ENCODE measurements at places on chromosomes 4 and X.
A peak's percentile ranks its signal among the peaks of the same experiment; 100 is the strongest.

DNA sequence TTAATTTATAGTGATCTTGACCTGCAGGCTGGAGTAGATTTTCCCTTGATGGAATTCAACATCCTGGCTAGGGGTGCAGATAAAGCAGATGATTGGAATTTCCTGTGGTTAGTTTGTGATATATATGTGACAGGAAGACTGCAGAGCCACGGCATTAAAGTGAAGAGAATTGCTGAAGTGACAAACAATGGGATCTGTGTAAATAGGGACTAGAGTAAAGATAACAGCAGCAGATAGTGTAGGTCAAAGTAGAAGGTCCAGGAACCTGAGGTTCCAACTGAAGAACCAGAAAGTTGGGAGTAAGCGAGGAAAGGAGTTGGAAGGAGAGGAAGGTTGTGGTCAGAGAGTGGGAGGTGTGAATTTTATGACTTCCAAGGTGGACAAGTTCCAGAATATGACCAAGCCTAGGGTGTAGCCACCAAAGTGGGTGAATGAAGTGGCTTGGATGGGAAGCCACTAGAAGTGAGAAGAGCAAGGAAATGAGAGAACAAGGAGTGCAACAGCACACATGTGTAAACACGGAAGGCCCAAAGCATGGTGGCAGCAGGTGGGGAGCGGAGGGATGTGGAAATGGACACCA, 325.0 kb downstream of the RAB28 start:
- no peak for DNase-seq

DNA sequence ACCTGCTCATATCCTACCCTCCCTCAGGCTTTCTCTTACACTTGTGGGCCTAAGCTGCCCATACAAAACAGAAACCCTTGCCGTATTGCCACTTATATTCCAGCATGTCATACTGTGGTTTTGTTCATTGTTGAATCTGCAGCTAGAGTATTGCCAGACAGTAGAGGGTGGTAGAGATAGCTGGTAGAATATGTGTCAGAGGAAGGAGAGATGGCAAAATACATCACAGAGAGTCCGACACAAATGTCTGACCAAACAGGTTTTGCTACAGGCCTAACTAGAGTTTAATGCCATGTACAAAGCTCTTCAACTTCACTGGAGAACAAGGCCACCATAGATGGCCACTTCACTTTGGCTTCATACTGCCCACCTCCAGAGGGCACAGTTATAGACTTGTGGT, 160.1 kb downstream of the EFHC2 start:
- DNase-seq = no peak

- DNase-seq = no peak
These were observed 130.0 kb downstream of the CPZ start for GRCh38 chr4:8722556-8722955.

DNA sequence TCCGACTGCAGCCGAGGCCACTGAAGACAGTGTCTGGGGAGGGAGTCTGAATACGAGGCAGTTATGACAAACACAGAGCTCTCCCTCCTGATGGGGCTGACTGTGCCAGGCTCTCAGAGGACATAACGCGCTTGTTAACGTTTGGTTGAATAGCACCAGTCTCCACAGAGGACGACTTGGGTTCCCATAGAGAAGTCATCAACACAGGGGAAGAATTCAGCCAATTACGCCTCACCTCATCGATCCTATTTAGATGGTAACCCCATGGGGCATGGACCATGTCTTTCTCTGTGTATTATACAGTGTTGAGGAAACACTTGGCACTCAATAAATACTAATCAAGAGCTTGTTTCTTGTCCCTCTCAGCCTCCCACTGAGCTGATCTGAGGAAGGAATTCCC, 642.6 kb upstream of the LCORL start:
- no peak for DNase-seq

DNA sequence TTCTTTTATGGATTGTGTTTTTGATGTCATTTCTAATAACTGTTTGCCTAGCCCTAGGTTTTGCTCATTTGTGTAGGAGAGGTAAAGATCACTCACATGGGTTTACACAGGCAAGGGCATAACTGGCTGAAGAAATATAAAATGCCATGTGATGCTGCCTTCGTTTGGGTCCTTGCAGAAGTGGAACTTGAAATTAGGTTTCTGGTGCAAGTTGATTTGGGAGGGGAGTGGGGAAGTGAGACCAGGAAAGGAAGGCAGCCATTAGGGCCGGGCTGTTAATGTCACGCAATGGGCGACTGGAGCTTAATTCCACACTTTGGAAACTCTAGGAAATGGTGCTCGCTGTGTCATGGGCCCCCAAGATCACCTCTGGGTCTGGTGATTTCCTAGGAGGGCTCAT, 14.5 kb downstream of the CLCN4 start:
- DNase-seq = no peak

DNA sequence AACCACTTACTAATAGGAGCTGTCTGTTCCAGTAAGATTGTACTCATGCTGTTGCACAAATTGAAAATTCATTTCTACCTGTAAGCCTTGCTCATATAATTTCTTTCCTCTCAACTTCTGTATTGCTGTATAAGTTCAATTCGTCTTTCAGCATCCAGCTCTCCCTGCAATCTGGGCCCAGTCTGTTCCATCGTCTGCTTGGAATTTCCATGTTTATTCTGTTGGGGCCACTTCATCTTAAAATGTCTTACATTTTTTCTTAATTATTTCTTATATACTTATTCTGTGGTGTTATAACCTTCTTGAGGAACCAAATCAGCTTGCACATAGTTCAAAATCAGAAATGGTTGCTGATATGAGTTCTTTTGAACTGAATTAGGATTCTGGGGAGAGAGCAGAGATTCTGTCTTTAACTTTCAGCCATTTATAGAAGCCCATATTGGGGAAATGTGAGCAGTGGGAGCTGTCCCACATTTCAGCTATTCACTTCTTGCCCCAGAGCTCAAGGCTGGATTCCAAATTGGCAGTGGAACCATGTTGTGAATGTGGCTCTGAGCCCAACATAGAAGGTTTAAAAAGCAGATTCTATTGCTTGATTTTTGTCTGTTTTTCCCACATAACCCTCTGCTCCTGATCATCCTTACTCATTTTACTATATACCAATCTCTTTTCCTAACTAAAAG, 291.9 kb downstream of the BMPR1B start:
- no peak for DNase-seq

DNA sequence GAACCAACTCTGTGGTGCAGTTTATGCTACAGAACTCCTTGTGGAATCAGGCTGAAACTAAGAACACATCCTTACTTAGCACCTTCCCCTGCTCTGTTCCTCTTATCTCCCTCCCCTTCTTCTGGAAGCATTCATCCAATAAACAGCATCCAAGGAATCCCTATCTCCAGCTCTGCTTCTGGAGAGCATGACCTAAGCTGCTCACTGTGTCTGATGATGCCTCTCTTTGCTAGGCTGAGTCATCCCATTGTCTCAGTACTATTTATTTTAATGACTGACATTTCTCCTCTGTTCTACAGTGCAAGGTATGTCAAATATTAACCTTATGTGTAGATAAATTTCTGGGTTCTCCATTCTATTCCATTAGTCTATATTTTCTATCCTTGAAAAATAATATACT, 71.2 kb downstream of the BEND2 start:
- no peak for DNase-seq

DNA sequence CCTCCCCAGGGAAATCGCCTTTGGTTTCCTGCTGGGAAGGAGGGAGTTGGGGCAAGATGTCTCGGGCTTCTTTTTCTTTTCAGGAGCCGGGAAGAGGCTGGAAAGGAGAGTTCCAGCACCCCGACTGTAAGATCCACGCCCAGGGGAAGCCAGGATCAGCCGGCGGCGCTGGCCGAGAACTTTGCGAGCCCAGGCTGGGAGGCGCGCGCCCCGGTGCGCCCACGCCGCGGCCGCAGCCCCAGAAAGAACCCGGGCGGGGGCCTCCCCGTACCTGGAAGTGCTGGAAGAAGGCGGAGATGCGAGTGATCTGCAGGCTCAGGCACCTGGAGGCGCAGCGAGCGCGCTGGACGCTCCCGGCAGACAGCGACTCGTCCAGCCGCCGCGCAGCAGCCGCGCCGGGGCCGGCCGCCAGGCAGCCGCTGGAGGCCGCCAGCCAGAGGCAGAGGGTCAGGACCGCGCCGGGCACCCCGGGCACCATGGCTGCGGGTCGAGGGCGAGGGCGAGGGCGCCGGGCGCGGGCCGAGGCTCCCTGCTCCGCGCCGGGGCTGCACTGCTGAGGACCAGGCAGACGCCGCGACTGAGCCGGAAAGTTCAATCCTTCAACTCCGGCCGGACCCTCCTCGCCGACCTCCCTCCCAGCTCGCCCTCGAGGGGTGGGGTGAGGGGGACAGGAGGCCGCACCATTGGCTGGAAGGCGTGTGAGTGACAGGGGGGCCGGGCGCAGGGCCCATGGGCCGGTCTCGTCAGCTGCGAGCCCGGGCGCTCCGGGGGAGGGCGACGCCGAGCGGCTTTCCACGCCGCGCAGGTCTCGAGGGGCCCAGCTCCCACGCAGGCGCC, at the start of gene ANOS1:
Gene ANOS1 (minus strand): TSS at position 579 of the 837 bp plus-strand sequence. CDS start 101 bp downstream, at position 478.
- peak; percentile 9 for DNase-seq

GRCh38 chr4:156411531-156411930, 457.9 kb upstream of the CTSO start:
- DNase-seq = no peak

DNA sequence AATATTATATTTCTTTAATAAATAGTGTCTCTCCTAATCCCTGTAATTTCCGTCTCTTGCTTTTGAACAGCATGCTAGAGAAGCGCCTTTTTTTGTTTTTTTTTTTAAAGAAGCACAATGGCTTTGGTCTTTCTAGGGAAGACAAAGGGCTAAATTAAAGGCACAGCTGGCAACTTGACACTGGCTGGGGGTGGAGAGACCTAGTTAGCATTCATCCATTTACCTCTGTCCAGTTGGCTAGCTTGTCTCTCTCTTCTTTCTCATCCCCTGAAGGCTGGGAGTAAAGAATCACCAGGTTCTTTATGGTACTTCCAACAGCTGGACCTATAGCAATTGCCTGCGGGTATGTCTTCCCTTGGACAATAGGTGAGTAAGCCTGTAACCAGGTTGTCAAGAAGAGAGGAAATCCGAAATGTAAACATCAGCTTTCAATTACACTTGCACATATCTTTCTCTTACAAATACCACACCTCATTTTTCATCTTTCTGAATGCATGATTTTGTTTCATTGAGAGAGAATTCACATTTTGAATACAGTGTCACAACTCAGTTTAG, 178.4 kb upstream of the GPR101 start:
- no peak for DNase-seq

- peak; percentile 79 for DNase-seq
These were observed 206.3 kb downstream of the SLC7A11 start for GRCh38 chr4:138035781-138036258.

DNA sequence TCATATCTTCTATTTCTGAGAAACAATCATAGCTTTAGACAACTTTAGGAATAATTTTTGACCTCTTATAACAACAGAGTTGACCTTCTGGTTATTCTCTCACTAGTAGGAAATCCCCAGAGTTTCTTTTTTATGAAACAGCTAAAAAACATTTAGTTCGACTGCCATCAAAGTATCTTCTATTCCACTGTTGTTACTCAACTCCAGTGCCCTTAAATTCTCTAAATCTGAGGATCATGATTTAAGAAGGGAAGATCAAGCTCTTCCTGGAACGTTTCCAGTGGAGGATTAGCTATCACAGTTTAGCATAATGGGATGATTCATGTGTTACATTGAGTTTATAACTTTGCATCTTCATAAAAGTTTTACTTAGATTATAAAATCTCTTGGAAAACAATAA, 134.9 kb upstream of the VEGFC start:
- peak; percentile 96 for DNase-seq

GRCh38 chr4:52110171-52110570, 59.1 kb downstream of the SPATA18 start:
- no peak for DNase-seq

DNA sequence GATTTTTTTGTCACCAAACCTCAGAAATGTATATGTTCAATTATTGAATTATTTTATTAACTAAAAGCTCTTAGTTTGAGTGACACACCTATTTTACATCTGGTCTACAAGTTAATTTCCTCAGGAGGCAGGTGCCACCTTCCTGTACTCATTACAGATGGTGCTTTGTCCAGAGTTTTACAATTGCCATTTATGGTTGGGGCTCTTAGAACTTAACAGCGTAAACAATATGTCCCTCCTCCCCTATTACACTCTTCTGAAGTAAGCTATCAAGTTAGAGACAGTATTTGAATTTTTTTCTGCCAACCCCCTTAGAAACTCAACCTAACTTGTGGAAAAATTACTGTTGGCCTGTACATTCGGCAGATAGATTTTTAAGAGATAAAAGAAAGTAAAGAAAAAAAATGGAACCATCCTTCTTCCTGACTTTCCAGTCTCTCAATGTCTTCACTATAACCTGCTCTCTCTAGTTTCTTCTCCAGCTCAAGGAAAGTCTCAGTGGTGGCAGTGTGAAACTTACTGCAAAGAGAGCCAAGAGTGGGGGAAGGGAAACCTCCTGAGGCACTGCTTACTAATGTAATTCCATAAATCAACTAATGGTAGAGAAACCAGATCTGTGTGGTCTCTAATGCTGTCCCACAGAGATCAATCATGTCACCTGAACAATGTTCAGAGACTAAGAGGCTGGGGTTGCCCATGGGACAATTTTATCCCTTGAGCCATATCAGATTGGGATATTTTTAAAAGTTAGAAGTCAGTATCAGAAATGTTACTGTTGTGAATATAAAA, 7.8 kb downstream of the CXXC4 start:
- no peak for DNase-seq

DNA sequence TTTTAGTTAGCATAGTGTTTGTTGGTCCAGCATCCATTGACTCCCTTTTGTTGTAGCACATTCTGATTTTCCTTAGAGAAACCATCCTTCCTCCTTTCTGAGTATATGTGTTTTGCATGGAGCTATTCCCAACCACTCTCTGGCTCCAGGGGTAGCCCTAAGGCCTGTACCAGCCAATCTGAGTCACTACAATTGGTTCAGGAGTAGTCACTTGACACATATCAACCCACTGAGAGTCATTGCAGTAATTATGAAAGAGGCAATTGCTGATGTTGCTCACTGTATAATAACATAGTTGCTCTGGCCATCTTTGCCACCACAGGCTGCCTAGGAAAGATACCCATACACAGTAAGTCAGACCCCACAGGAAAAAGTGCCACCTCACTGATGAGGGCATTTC, 71.2 kb upstream of the GRID2 start:
- DNase-seq = no peak

DNA sequence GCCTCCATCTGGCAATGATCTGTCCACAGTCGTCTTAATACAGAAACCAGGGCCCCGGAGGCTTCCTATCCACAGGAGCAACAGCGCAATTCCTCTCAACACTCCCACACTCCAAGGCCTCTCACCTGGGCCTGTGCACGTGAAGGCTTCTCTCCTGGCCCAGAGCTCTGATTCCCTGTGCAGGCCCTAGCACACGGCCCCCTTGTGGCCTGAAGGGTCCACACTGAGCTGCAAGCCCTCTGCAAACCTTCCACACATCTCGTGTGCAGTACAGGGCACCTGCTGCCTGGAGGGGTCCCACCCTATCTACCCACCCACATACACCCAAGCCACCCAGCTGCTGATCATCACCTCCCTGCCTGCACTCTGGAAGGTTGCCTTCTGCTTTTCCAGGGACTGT, 150.1 kb upstream of the NUDT10 start:
- no peak for DNase-seq

- DNase-seq = no peak
These were observed 45.4 kb downstream of the CXorf58 start for GRCh38 chrX:23952984-23953907.

Data from fibroblast of skin of right quadriceps (primary cell).